ENCODE measurements at places on chromosomes 6 and 20. TPM values are rescaled to one million over a fixed set of nuclear protein-coding genes. Genes with fewer than 3 reads are reported as not detected.
A peak's percentile ranks its signal among the peaks of the same experiment; 100 is the strongest.

DNA sequence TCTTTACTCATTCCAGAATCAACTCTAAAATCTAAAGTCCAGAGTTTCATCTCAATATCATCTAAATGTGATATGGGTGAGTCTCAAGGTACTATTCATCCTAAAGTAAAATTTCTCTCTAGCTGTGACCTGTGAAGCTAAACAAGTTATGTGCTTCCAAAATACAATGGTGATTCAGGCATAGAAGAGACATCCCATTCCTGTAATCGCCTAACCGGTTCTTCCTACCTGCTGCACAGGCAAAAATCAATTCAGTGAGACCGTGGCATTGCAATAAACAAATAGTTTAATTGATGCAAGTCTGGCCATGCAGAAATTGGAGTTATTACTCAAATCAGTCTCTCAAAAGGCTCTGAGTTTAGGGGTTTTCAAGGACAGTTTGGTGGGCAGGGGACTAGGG is 232.8 kb downstream of the UBE3D start:
- no peak overlapping the region for H3K4me3 ChIP-seq
- H3K36me3 ChIP-seq, result no peaks in the 10 kb centered on the region
- no peaks in the 10 kb centered on the region for H3K4me1 ChIP-seq
- no peak for DNase-seq
- H3K27ac ChIP-seq, result no peak overlapping the region

- peaks cover 6% of the 10 kb centered on the region for H3K36me3 ChIP-seq
- H3K4me1 ChIP-seq, result no peaks in the 10 kb centered on the region
- DNase-seq, result no peak
These were observed 39.0 kb upstream of the ASXL1 start for GRCh38 chr20:32319100-32319499.

Gene SPTLC3
- not detected for total RNA-seq

DNA sequence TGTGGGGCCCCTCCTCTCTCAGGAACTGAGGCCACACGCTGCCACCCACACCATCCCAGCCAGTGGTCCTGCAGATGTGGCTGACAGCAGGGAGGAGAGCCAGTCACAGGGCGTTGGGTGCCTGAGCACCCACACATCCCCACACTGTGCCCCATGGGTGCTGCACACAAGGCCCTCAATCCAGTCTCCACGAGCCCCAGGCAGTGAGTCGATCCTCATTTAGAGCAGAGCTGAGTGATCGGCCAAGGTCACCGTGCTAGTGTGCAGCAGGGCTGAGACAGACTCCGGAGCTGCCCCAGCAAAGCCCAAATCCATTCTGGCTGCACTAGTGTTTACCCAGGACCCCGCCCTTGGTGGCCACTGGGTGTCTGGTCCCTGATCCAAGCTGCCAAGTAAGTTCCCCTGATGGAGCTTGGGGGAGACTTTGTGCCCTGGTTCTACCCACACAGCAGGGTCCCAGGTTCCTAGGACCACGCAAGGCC is 9.0 kb downstream of the C20orf203 start:
- no peak overlapping the region for H3K4me3 ChIP-seq
- peak overlapping the region; percentile 49 for H3K27ac ChIP-seq
- no peak for DNase-seq
- H3K36me3 ChIP-seq, result no peaks in the 10 kb centered on the region

GRCh38 chr6:63859528-63859927 is 223.9 kb downstream of the PHF3 start:
- H3K4me3 ChIP-seq, result no peak overlapping the region
- H3K36me3 ChIP-seq, result no peaks in the 10 kb centered on the region
- H3K4me1 ChIP-seq, result no peaks in the 10 kb centered on the region
- no peak for DNase-seq

- no peaks in the 10 kb centered on the region for H3K27me3 ChIP-seq
- no peak overlapping the region for H3K4me3 ChIP-seq
These were observed 1209.7 kb upstream of the GJE1 start for GRCh38 chr6:140923048-140923447.

- H3K27me3 ChIP-seq, result no peaks in the 10 kb centered on the region
- H3K27ac ChIP-seq, result no peak overlapping the region
- no peaks in the 10 kb centered on the region for H3K4me1 ChIP-seq
These were observed 547.7 kb upstream of the ID4 start for GRCh38 chr6:19289457-19289856.

GRCh38 chr6:93413190-93413589 is 6.2 kb downstream of the EPHA7 start:
- no peak for DNase-seq
- H3K27me3 ChIP-seq, result no peaks in the 10 kb centered on the region
- H3K4me1 ChIP-seq, result no peaks in the 10 kb centered on the region
- H3K27ac ChIP-seq, result no peak overlapping the region
- no peaks in the 10 kb centered on the region for H3K36me3 ChIP-seq

GRCh38 chr6:3276174-3277167 is 17.7 kb downstream of the PSMG4 start:
- DNase-seq, result no peak
- H3K27me3 ChIP-seq, result no peaks in the 10 kb centered on the region
- H3K36me3 ChIP-seq, result peaks cover 2% of the 10 kb centered on the region
- no peak overlapping the region for H3K4me3 ChIP-seq
- H3K27ac ChIP-seq, result no peak overlapping the region

Gene COL10A1
- total RNA-seq, result not detected

GRCh38 chr20:59145924-59146779 is 17.5 kb upstream of the ZNF831 start:
- no peaks in the 10 kb centered on the region for H3K36me3 ChIP-seq
- no peak for DNase-seq

GRCh38 chr20:39713076-39713840 is 751.1 kb downstream of the DHX35 start:
- H3K27ac ChIP-seq, result no peak overlapping the region
- no peak for DNase-seq
- no peak overlapping the region for H3K4me3 ChIP-seq
- H3K27me3 ChIP-seq, result no peaks in the 10 kb centered on the region

DNA sequence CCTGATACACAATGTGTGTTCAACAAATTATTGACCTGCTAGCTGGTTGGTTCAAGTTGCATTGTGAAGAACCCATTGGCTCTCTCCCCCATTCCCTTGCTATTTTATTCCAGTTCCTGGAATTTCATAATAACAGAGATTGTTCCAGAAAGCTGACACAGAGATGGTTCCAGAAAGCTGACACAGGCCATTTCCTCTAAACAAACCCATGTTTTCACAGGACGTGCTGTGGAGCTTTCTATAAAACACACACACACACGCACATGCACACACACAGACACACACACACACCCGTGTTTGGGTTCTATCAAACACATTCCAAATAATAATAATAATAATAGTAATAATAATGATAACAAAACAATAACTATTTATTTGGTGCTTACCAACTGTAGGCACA is 259.1 kb downstream of the CLIC5 start:
- no peak overlapping the region for H3K27ac ChIP-seq
- no peaks in the 10 kb centered on the region for H3K4me1 ChIP-seq
- no peak for DNase-seq
- H3K36me3 ChIP-seq, result no peaks in the 10 kb centered on the region

- H3K36me3 ChIP-seq, result no peaks in the 10 kb centered on the region
- peaks cover 71% of the 10 kb centered on the region for H3K4me1 ChIP-seq
- no peak overlapping the region for H3K4me3 ChIP-seq
- DNase-seq, result no peak
- peak overlapping the region; percentile 18 for H3K27ac ChIP-seq
These were observed 22.4 kb downstream of the ZNF311 start for GRCh38 chr6:28982476-28983266.

DNA sequence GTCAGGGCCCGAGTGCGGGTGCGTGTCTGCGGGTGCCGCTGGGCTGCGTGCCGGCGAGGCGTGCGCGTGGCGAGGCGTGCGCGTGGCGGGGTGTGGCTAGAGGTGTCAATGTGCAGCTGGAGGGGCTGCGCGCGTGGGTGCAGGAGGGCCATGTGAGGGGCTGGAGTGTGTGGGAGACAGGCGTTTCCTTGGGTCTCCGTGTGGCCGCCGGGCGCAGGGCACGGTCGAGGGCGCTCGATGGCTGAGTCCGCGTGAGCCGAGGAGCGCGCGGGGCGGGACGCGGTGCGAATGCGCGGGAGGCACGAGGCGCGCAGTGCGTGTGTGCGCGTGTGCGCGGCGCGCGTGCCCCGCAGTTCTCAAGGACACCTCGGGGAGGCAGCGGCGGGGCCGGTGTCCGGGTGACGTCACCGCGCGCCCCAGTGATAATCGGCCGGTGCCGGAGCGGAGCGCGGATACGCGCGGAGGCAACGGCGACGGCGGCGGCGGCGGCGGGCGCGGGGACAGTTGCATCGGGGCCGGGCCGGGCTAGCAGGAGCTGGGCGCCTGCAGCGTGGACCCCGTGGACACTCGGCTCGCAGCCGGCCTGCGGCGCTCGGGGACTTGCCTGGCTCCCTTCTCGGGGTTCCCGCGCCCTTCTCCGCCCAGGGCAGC is 38.7 kb downstream of the YTHDF1 start:
- no peak overlapping the region for H3K27ac ChIP-seq
- H3K27me3 ChIP-seq, result no peaks in the 10 kb centered on the region
- no peak overlapping the region for H3K4me3 ChIP-seq
- no peaks in the 10 kb centered on the region for H3K36me3 ChIP-seq

GRCh38 chr6:13425943-13426931 is 61.2 kb downstream of the GFOD1 start:
- no peaks in the 10 kb centered on the region for H3K36me3 ChIP-seq
- no peak overlapping the region for H3K4me3 ChIP-seq
- H3K27me3 ChIP-seq, result no peaks in the 10 kb centered on the region
- no peak overlapping the region for H3K27ac ChIP-seq
- no peaks in the 10 kb centered on the region for H3K4me1 ChIP-seq

GRCh38 chr20:52340036-52340634 is 148.6 kb upstream of the ZFP64 start:
- no peaks in the 10 kb centered on the region for H3K27me3 ChIP-seq
- no peaks in the 10 kb centered on the region for H3K36me3 ChIP-seq
- no peak for DNase-seq
- no peak overlapping the region for H3K4me3 ChIP-seq

GRCh38 chr6:46838033-46838432 is 44.8 kb downstream of the MEP1A start:
- H3K36me3 ChIP-seq, result no peaks in the 10 kb centered on the region
- DNase-seq, result no peak
- H3K27ac ChIP-seq, result no peak overlapping the region
- no peaks in the 10 kb centered on the region for H3K4me1 ChIP-seq
- no peaks in the 10 kb centered on the region for H3K27me3 ChIP-seq

DNA sequence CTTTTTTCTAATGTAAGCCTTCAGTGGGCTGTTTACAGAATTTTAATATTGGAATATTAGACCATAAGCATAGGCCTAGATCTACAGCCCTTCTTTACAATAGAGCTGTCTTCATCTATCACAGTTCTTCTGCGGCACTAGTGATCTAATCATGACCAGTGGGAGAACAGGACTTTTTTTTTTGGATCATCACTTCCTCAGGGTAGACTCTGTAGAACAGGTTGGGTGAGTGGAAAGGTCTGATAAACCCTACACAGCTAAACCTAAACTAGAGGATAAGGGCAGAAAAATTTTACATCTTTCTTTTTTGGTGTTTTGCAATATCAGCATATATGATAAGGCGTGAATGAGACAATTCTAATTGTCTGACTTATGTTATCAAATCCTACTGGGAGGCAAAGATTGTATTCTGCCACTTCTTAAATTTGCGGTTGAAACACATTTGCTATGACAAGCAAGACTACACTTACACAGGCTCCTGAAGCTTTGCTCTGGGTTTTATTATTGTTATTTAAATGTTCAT is 52.2 kb downstream of the GOPC start:
- H3K4me3 ChIP-seq, result no peak overlapping the region
- H3K36me3 ChIP-seq, result no peaks in the 10 kb centered on the region
- H3K27me3 ChIP-seq, result no peaks in the 10 kb centered on the region
- no peak overlapping the region for H3K27ac ChIP-seq
- DNase-seq, result no peak

Gene FAM162B
- total RNA-seq, result not detected

- no peak overlapping the region for H3K27ac ChIP-seq
- no peaks in the 10 kb centered on the region for H3K27me3 ChIP-seq
- H3K4me1 ChIP-seq, result no peaks in the 10 kb centered on the region
These were observed 211.7 kb downstream of the LMBRD1 start for GRCh38 chr6:69584913-69585729.

- DNase-seq, result no peak
- no peak overlapping the region for H3K27ac ChIP-seq
- H3K4me3 ChIP-seq, result no peak overlapping the region
- H3K27me3 ChIP-seq, result no peaks in the 10 kb centered on the region
These were observed 50.6 kb upstream of the NELFCD start for GRCh38 chr20:58930496-58930895.

GRCh38 chr6:54111341-54112045 is at the start of gene MLIP:
TSS of gene MLIP (plus strand) at chr6:54111443. CDS start at chr6:54111480, 37 bp downstream.
- H3K27ac ChIP-seq, result no peak within 1 kb of the TSS
- H3K4me1 ChIP-seq, result no peaks in the 10 kb centered on the region
- no peak for DNase-seq
- no peaks in the 10 kb centered on the region for H3K27me3 ChIP-seq

- peaks cover 6% of the 10 kb centered on the region for H3K4me1 ChIP-seq
- DNase-seq, result peak; percentile 49
- H3K4me3 ChIP-seq, result no peak overlapping the region
These were observed 272.9 kb downstream of the SMOC2 start for GRCh38 chr6:168713839-168714238.

DNA sequence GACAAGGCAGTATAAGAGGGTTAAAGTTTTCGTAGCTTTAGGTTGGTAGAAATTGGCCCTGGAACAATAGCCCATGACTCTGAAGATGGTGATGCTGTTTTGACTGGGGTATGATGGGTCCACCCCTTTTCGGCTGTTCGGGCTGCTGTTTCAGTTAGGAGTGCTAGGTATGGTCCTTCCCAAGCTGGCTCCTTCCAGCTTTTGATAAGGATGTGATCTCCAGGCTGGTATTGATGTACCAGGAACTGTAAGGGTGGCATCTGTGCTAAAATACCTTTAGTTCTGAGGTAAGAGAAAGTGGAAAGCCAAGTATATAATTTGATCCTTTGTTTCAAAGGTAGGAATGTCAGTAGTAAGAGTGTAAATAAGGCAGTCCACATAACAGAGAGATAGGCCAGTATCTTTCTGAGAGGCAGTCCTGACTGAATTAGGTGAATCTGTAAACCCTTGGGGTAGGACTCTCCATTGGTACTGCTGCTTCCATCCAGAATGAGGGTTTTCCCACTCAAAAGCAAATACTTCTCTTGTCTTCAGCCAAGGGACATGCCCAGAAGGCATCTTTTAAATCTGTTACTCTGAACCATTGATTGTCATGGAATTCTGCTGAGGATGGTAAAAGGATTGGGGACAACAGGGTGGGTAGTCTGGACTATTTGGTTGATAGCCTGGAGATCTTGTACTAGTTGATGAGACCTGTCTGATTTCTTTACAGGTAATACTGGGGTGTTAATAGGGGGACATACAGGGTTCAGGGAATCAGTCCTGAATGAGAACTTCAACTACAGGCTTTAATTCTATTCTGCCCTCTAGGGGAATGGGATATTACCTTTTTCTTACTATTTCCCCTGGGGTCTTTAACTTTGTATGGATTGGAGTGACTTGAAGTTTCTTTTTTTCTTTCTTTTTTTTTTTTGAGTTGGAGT is 6.1 kb upstream of the ZNFX1 start:
- no peaks in the 10 kb centered on the region for H3K27me3 ChIP-seq
- peaks cover 92% of the 10 kb centered on the region for H3K4me1 ChIP-seq
- H3K36me3 ChIP-seq, result peaks cover 88% of the 10 kb centered on the region

Gene NCOA5
- 31.6 TPM for total RNA-seq

Gene CEP85L
- total RNA-seq, result 4.9 TPM

Gene PFDN6
- 90.5 TPM for total RNA-seq
